Nasal cavity respiratory epithelium epithelial cell of viscerocranial mucosa (primary cell): ENCODE measurements at places on chromosomes 13 and 19. TPM values are rescaled to one million over a fixed set of nuclear protein-coding genes. Genes with fewer than 3 reads are reported as not detected.

Gene EXOSC5
- 20.8 and 30.4 TPM in 2 replicates for total RNA-seq

Gene SLC5A5
- total RNA-seq: under 0.01 and 0.28 TPM in 2 replicates

Gene RPS16
- 143 and 397 TPM in 2 replicates for total RNA-seq

Gene TMPRSS9
- total RNA-seq: not detected in 2 replicates

Gene DLEU7
- not detected in 2 replicates for total RNA-seq

Gene ZNF235
- 4.1 and 6.9 TPM in 2 replicates for total RNA-seq
